Stimulated activated CD4-positive, alpha-beta T cell treated with anti-CD3 and anti-CD28 coated beads, TNF-alpha, amount 100 ng/mL, for 1 hour (primary cell): ENCODE measurements at places on chromosomes 11 and 22.

- no peak for DNase-seq
Measured at GRCh38 chr22:34866495-34867131, 199.3 kb upstream of the ISX start.

DNA sequence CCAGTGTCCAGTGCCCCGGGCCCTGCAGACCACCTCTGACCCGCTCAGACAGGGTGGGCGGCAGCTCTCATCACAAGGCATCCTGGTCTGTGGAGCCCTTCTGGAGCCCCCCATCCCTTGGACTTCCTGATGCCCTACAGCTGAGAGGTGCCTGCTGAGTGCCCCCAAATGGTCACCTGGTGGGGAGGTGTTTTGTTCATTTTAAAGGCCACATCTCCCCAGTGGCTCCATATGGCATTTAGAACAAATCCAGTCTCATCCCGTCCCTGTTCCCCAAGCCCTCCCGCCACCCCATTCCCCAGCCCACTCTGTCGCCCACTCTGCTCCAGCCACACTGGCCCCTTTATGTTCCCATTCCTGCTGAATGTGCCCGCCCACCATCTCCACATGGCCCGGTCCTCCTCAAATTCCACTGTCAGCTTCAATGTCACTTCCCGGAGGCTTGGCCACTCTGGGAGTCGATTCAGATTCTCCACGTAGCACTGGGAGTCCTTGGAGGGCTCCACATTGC, 32.8 kb downstream of the OSBPL5 start:
- no peak for DNase-seq

GRCh38 chr22:44913198-44913983, 96.4 kb downstream of the PHF21B start:
- DNase-seq = no peak

- no peak for DNase-seq
Measured at GRCh38 chr11:8577791-8578581, 16.0 kb downstream of the STK33 start.

DNA sequence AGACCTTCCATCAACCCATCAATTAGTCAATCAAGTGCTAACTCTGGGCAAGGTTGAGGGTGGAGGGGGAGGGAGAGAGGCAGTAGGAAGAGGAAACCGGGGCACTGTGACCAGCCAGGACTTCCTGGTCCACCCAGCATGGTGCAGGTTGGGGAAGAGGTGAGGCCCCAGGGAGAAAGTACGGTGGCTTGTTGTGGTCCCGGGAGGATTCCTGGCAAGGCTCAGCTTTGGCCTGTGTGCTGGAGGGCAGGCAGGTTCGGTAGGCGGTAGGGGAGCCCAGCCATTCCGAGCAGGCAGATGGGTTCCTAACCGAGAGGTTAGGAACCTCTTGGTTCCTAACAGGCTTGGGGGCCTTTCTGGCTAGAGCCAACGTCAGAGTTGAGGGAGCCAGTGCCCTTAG, 10.8 kb downstream of the ST14 start:
- no peak for DNase-seq

GRCh38 chr11:125132596-125132995, 21.2 kb upstream of the TMEM218 start:
- DNase-seq = no peak

DNA sequence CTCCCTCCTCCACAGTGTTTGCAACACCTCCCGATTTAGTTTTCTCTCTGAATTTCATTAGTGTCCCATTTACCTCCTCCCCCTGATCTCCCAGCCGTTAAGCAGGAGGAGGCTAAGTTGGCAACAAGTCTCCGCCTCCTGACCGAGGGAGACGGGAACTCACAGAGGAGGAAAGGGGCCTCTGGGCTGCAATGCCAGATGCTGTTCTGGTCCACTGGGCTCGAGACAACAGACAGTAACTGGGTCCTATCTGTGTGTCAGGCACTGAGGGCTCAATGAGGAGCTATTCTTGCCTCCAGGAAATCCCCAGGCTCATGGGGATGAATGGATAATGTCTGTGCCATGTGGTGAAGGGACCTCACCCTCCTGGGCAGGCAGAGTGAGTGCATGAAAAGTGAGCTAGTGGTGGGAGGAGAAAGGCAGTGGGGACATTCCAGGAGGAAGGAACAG, 228.1 kb downstream of the TENM4 start:
- no peak for DNase-seq

GRCh38 chr22:27892811-27893210, 26.2 kb downstream of the PITPNB start:
- DNase-seq = no peak

DNA sequence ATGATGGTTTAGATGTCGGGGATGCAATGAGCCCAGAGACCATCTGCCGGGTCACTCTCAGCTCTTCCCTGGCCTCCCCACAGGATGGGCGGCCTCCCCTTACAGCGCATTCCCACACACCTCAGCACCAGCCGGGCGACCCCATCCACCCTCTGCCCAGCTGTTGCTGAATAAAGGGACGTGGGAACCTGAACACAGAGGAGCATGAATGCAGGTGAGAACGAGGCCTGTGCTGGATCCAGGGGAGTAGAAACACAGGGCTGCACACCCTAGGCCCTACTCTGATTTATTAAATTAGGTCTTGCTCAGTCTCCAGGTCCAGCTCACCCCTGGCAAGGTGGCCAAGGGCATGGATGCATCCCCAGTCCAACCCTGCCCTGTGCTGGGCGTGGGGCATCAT, 180.5 kb downstream of the CTTN start:
- DNase-seq = no peak

GRCh38 chr11:11669233-11669846, 47.5 kb upstream of the GALNT18 start:
- no peak for DNase-seq

DNA sequence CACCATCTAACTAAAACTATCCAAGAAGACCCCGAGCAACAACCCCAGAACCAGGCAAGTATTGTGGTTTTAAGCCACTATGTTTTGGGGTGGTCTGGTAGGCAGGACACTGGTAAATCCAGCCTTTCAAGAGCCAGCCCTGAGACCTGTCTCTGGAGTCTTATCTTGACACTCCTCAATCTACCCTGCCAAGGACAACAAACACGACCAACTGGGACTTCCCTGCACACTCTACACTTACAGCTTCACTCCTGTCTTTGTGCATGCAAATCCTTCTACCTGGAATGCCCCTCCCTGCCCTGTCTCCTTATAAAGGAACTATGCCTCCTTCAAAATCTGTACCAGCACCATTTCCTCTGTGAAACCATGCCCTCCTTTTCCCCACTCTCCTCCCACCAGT, 107.3 kb downstream of the RPL27A start:
- DNase-seq = no peak

GRCh38 chr11:134438542-134439537, 26.8 kb upstream of the B3GAT1 start:
- DNase-seq = no peak
